ENCODE measurements at places on chromosomes 7 and 10.
A peak's percentile ranks its signal among the peaks of the same experiment; 100 is the strongest.

DNA sequence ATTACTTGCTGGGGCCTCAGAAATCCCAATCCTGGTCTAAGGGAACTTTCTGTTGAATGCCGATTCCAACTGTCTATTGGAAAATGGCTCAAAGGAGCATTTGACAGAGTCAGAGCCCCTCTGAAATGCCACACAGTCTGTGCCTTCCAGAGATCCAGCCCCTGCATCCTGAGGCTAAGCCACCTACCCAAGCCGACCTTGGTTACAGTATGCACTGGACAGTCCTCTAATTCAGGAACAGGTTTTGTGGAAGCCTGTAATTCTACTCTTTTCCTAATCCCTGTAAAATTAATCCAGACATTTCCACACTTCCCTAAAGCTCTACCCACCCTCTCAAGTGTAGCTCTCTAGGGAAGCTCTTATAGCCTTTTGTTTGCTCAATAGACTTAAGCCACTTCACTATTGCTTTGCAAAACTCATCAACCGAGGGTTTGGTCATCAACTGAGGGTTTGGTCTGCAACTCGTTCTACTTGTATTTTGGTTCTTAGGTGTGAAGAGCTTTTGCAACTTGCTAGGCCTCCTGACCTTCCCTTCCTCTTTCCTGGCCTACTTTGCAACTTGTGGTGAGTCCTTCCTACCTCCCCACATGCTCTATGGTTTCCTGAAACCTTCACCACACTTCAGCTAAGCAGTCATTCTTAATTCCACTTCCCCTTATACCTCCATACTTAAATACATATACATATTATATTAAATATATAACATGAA lies 364.8 kb downstream of the SFMBT2 start:
- DNase-seq, result no peak

DNA sequence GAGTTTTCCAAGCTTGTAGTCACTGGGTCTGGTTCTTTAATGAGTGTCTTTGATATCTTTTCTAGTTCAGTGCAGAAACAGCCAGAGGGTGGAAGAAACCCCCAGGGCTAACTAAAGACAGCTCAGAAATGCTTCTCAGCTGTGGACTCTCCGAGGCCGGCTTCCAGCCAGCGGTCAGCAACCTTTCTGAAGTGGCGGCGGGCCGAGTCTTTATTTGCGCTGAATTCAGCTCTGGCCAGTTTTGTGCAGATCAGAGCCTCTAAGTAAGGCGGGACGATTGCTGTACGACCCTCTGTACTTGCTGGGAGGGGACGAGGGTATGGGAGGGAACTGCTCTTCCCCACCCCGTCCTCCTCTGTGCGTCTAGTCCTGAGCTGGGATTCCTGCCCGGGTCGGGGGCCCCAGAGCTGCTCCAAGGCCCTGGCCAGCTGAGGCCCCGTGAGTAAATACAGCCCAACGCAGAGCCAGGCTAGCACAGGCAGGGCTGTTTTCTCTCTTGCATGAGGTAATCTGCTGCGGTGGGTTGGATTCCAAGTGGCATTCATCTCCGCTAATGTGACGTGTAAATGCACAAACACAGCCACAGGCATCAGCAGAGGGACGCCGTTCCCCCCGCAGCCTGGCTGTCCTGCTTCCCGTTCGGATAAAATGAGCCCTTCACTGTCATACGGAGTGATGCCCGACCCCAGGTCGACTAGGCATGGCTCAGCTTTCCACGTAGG lies 159.8 kb downstream of the PIP4K2A start:
- no peak for DNase-seq

- DNase-seq, result peak; percentile 24
Measured at GRCh38 chr10:28429573-28430216, 103.2 kb upstream of the WAC start.

DNA sequence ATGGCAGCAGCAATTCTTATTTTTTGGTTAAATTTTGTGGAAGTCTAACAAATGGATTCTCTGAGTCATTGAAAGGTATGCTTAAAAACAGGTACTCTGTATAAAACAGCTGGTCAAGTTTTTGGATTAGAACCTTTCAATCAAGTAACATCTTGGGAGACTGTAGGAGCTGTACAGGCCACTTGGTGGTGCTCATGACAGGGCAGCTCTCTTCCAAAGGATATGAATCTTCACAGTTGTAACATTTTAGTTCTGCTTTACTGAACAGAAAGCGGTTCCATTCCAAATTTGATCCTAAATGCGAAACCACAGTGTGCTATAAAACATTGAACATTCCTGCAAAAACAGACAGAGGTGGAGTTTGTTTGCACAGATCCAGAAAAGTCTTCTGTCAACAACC lies 44.5 kb upstream of the AGR3 start:
- peak; percentile 58 for DNase-seq

GRCh38 chr7:87151729-87152111 lies 533 bp upstream of the DMTF1 start:
- no peak for DNase-seq

DNA sequence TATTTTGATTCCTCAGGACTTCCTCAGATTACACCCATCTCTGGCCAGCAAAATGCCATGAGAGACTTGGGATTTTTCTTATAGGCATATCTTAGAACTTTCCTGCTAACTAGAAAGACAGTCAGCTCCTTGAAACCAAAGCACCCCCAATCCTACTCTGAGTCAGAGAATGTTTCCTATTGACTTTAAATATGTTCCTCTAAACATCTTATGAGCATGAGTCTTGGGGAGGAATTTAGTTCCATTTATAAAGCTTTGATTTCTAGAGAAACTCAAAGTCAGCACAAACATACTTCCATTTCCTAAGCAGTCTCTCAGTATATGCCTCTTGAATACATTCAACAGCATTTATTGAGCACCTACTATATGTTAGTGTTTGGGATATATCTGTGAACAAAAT lies 128.5 kb downstream of the INHBA start:
- no peak for DNase-seq

DNA sequence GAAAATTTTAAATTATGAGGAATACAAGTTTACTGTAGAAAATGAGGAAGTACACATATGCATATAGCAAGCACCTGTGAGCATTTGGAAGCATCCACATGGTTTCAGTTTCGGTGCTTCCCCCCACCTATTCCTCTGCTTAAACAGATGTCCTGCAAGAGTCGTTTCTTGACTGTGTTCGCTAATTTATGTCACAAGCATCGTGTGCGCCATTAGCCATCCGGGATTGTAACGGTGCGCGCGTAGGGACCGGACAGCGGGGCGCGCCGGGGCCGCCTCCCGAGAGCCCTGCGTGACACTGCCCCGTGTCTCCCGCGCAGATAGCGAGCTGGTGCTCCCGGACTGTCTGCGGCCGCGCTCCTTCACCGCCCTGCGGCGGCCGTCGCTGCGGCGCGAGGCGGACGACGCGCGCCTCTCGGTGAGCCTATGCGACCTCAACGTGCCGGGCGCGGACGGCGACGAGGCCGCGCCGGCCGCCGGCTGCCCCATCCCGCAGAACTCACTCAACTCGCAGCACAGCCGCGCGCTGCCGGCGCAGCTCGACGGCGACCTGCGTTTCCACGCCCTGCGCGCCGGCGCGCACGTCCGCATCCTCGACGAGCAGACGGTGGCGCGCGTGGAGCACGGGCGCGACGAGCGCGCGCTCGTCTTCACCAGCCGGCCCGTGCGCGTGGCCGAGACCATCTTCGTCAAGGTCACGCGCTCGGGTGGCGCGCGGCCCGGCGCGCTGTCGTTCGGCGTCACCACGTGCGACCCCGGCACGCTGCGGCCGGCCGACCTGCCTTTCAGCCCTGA lies 90.9 kb downstream of the NEURL1 start:
- no peak for DNase-seq

DNA sequence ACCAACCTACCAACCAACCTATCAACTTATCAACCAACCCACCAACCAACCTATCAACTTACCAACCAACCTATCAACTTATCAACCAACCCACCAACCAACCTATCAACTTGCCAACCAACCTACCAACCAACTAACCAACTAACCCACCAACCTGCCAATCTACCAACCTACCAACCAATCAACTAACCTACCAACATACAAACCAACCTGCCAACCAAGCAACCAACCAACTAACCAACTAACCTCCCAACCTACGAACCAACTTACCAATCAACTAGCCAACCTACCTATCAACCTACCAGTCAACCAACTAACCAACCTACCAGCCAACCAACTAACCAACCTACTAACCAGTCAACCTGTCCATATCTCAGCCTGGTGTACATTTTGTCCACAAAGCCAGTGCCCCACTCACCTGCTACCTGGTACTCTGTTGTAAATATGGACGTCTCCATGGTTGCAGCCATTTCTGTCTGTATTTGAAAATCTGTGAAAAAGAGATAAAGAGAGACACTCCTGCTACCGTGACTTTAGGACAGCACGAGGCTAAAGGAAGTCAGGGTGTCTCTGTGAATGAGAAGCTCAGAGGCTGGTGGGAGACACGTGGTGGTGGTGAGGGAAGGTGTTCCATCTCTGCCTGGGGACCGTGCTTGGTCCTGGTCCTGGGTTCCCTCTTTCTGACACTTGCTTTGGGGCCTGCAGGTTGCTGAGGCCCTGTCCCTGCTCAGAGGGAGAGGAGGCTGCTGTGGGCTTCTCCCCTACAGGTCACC lies 41.9 kb upstream of the IL15RA start:
- DNase-seq, result no peak

Measured in ACHN (cell line).